Substantia nigra (tissue), 51 donors: ENCODE measurements at places on chromosomes 4 and X.

- DNase-seq, result no peak
Observed at GRCh38 chr4:128917781-128918180, 108.3 kb downstream of the JADE1 start.

- no peak for DNase-seq
Observed at GRCh38 chr4:189941005-189941450, 356 bp downstream of the FRG1 start.

DNA sequence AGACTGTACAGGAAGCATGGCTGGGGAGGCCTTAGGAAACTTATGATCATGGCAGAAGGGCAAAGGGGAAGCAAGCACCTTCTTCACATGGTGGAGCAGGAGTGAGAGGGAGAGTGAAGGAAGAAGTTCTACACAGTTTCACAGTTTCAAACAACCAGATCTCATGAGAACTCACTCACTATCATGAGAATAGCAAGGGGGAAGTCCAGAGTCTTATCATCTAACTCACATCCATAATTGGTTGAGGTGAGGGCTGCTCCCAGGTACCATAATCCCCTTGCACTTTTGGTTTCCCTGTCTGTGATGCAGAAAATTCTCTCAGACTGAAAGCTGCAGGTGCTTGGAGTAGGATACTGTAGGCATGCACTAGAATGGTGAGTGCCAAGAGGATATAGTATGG, 233.8 kb upstream of the CPEB2 start:
- no peak for DNase-seq

DNA sequence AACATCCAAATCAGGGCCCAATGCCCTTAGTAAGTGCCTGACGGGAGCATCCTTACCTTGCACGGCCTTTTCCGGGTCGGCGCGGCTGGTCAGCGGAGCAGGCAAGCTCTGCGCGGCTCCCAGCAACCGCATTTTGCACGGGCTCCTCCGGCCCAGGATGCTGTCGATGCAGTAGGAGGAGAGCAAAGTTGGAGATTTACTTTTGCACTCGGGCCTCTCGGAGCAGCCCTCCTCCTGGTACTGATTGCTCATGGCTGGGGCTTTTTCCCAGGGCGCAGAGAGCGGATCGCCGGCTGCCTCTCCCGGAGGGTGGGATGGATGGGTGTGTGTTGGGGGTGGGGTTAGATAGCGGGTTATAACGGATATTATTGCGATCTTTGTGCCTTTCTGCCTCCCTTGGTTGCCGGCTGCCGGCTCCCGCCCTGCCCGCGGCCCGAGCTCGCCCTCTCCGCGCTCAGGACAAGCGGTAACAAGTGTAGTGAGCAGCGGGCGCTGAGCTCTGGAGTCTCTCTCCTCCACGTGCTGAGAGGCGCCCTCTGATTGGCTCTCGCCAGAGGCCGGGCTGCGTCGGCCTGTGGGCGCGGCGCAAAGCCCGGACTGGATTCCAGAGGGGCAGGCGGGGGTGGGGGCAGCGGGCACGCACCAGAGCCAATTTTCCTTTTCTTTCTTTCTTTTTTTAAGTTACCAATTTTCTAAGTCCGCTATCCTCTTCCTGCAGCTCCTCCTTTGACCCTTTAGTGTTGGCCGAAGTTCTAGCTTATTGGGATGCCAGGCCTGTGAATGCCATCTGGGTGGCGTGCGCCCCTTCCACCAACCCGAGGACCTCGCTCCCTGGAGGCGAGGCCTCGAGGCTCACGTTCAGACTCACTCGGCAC, at the start of gene ARX:
Gene ARX (minus strand): TSS at position 480 of the 875 bp plus-strand sequence. CDS start 228 bp downstream, at position 252.
- peak; percentile 24 for DNase-seq

DNA sequence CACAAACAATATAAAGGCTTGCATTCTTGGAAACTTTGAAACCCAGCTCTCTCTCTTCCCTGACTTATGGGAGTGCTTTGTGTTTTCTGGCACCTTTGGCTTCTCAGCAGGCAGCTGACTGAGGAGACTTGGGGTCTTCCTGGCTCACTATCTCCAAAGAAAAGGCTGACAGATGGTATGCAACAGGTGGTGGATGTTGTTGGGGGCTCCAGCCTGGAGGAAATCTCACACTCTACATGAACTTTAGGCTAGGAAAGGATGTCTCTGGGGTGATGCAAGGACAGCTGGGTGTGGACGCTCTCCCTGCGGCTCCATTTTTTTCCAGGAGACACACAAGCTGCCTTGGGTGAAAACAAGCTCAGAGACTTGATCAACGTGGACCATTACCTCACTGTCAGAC, 67.4 kb downstream of the DNAAF6 start:
- no peak for DNase-seq

GRCh38 chr4:164027805-164028204, 533.3 kb downstream of the TMA16 start:
- DNase-seq, result no peak

- DNase-seq, result no peak
Observed at GRCh38 chr4:53321151-53321983, 44.5 kb downstream of the SCFD2 start.

DNA sequence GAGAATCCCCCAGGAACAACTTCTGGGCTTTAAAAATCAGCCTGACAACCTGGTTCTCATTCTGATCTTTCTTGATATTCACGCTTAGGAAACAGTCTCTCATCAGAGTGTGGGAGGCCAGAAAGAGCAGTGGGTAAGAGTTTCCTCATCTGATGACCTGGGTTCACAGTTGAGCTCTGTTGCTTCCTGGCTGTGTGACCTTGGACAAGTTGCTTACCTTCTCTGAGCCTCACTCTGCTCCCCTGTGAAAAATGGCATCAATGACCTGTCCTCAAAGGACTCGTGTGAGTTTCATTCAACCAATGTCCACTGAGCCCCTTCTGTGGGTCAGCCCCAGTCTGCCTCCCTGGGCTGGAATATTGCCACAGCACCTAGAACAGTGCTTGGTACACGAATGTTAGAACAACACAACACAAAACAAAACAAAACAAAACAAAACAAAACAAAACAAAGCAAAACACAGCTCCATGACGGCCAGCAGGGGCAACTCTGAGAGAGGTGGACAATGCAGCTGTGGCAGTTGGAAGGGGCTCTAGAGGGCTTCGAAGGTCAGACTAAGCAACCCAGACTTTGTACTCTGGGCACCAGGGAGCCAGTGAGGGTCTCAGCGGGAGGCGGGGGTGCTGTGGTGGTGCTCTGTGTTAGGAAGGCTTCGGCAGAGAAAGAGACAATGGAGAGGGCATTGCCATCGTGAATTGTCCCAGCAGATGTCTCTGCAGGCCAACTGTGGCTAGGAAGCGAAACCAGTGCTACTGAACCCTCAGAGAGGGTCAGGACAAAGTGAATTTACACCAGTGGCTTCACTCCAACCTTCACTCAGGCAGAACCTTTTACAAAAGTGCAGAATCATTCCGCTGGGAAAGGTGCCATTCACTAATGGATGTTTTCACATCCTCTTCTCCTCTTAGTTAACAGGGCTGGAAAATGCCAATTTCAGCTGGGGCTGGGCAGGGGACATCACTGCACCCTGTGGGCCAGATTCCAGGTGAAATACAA, 14.3 kb upstream of the C4orf50 start:
- DNase-seq, result peak; percentile 23

DNA sequence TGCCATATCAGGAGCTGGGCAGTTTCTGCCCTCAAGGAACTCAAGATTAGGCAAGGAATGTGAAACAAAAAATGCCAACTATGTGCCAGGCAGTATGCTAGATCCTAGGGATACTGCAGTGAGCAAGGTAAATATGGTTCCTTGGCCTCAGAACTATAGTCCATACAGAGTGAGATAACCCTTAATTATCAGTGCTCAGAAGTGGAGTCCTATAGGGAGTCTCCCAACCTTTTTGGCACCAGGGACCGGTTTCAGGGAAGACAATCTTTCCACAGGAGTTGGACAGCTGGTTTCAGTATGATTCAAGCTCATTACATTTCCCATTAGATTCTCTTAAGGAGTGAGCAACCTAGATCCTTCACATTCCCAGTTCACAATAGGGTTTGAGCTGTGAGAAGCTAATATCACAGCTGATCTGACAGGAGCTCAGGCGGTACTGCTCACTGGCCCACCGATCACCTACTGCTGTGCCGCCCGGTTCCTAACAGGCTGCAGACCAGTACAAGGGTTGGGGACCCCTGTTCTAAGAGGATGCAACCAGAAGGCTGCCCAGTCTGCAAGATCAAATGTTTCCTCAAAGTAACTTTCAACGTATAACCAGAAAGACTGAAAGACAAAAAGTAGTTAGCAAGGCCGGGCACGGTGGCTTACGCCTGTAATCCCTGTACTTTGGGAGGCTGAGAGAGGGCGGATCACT, 1.7 kb upstream of the SRP72 start:
- DNase-seq, result no peak

DNA sequence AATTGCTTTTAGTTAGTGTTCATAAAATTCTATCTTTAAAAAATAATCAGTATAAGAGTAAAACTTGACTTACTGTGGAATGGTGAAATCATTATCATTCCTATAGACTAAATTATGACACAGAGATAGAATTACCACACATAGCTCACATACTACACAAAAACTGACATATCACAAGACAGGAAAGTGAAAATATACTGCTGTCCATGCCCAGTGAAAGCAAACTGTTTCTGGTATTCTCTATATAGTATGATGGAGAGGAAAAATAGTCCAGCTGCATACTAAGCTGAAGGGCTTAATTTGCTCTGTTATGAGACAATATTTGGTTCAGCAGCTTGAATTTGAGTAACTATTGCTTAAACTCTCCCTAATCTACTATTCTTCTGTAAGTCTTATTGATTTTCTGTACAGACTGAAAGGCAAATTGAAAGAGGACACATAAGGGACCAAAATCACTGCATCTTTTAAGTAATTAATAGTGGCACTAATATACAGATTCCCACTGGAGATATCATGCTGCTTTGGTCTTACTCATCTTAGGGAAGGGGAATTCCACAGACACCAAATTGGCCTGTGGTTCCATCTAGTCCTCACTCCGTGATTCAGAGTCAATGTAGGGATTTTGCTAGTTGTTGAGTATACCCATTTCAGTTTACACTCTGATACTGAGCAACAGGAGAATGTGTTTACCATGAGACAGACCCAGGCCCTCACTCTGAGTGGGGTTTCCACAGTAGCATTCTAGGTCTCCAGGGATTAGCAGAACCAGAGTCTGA, 47.4 kb upstream of the AGA start:
- no peak for DNase-seq

DNA sequence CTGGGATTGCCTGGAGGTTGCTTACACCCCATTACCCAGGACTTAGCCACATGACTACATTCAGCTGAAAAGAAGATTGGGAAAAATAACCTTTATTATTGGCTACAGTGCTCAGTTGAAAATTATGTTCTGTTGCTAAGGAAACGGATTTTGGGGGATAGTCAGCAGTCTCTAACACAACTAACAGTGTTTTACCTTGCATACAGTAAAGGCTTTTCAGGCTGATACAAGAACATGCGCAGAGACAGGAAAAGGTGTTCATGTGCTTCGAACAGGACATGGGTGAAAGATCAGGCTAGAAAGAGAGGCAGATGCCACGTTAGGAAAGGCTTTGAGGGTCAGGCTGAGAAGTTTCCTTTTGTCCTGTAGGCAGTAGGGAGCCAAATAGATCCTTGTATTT, 14.8 kb upstream of the RHOH start:
- DNase-seq, result no peak

DNA sequence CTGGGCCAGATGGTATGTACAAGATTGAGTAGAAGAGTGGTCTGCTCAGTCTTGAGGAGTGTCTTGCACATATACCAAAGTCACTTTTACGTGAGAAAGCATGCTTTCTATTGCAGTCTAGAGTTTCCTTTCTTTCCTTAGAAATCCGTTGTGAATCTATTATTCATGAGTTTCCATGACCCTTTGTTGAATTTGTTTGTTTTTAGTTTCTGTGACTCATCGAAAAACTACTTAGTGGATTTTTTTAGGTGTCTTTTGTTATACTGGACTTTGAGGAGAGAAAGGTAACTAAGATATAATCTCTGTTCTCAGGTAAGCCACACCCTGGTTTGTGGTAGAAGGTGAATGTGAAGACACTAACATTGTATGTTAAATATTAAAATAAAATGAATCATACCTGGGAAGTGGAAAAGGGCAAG, 23.0 kb downstream of the GALNT7 start:
- DNase-seq, result no peak

DNA sequence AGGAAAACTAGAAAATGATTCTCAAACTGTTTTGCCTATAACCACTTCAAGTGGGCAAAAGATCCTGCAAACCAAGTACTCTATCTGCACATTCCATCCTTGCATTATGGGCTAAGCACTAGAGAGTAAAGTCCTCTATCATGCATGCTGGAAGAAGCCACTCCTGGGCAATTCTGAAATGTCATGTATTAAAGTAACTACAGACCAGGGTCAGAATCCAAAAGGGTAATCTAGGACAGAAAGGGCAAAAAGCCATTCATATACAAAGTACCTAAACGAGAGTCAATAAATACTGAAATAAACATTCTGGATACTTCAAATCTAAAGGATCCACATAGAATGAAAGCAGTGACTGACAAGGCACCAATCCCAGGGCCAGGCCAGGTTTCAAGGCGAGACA, 1.0 kb downstream of the SNX12 start:
- DNase-seq, result no peak

DNA sequence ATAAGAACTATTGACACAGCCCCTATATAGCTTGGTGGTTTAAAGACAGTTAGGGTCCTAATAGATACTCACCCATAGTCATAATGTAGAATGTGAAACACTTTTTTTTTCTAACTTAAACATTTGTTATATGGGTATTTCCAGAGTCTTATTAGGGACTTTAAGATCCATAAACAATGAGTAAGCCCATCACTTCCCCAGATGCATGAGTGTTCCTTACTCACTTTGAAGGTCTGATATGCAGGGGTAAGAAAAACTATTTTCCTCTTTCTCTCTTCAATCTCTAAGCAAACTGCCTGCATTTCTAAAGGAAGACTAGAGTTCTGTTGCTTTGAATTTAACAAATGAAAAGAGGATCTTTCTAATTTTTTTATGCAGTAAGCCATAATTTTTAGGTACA, 443.6 kb upstream of the PITX2 start:
- no peak for DNase-seq

DNA sequence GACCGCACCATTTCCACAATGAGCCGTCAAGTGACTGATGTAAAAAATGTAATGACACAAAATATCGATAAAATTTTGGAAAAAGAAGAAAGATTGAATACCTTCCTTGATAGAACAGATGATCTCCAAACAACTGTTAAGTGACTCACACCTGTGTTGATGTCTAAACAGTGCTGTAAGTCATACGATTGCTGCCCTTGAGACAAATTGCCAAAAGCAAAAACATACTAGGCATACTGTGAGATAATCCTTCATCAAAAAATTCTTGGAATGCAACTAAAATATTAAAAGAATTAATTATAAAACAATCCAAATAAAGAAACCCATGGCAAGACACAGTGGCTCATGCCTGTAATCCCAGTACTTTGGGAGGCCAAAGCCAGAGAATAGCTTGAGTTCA, 53.4 kb downstream of the HNRNPD start:
- DNase-seq, result no peak

DNA sequence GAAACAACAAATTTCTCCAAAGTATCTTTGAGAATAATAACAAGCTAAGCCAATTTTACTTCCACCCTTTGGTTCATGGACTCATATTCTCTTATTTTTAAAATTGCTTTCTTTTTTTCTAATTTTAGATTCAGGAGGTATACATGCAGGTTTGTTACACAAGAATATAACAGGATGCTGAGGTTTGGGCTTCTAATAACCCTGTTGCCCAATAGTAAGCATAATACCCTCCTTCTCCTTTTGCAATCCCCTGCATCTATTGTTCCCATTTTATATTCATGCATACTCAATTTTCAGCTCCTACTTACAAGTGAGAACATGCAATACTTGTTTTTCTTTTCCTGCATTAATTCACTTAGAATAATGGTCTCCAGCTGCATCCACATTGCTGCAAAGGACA, 202.3 kb upstream of the FSTL5 start:
- no peak for DNase-seq
